ENCODE measurements at places on chromosomes 2 and 18.

GRCh38 chr2:43854671-43855070 is 15.9 kb downstream of the ABCG8 start:
- peak; percentile 28 for DNase-seq
- no peaks in the 10 kb centered on the region for H3K27me3 ChIP-seq
- no peak overlapping the region for H3K4me3 ChIP-seq
- peaks cover 3% of the 10 kb centered on the region for H3K4me1 ChIP-seq
- no peaks in the 10 kb centered on the region for H3K36me3 ChIP-seq

- DNase-seq = no peak
- H3K27me3 ChIP-seq = no peaks in the 10 kb centered on the region
- H3K4me1 ChIP-seq = no peaks in the 10 kb centered on the region
- H3K4me3 ChIP-seq = no peak overlapping the region
These were observed 744.3 kb upstream of the ACVR2A start for GRCh38 chr2:147100406-147101035.

DNA sequence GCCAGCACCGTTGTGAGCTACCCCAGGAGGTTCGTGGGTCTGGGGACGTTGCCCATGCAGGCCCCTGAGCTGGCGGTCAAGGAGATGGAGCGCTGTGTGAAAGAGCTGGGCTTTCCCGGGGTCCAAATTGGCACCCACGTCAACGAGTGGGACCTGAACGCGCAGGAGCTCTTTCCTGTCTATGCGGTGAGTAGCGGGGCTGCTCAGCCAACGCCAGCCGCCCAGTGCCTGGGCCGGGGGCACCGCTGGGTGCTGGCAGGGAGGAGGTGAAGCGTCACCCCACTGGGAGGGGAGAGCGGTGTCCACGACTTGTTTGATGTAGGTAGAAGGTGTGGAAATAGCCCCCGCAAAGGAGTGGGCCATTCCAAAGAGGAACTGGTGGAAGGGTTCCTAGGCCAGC is 25.0 kb downstream of the ACMSD start:
- H3K27ac ChIP-seq = no peak overlapping the region
- no peaks in the 10 kb centered on the region for H3K36me3 ChIP-seq
- no peak for DNase-seq
- H3K27me3 ChIP-seq = no peaks in the 10 kb centered on the region
- no peak overlapping the region for H3K4me3 ChIP-seq
- no peaks in the 10 kb centered on the region for H3K4me1 ChIP-seq

DNA sequence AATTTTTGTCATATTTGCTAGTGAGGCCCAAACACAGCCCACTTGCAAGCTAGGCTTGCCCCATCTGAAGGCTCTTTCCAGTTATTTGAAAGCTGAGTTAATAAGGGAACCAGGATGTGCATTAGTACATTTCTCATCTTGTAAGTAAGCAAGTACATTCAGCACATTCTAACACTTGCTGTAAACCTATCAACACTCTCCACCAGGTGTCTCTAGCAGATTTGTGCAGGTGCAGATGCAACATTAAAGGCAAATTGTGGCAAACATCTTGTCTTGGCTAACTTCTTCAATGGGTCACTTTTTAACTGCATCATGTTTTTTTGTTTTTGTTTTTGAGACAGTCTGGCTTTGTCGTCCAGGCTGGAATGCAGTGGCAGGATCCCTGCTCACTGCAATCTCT is 25.3 kb upstream of the MFSD6 start:
- H3K27me3 ChIP-seq = no peaks in the 10 kb centered on the region
- no peak for DNase-seq
- no peak overlapping the region for H3K4me3 ChIP-seq

GRCh38 chr2:157238296-157238695 is 19.2 kb upstream of the GALNT5 start:
- no peak for DNase-seq
- H3K4me3 ChIP-seq = no peak overlapping the region
- H3K27me3 ChIP-seq = no peaks in the 10 kb centered on the region
- H3K4me1 ChIP-seq = no peaks in the 10 kb centered on the region
- H3K27ac ChIP-seq = no peak overlapping the region

GRCh38 chr18:12844391-12844790 is 39.6 kb downstream of the PTPN2 start:
- no peak for DNase-seq
- H3K27ac ChIP-seq = no peak overlapping the region
- no peak overlapping the region for H3K4me3 ChIP-seq
- H3K36me3 ChIP-seq = no peaks in the 10 kb centered on the region
- H3K4me1 ChIP-seq = no peaks in the 10 kb centered on the region
- no peaks in the 10 kb centered on the region for H3K27me3 ChIP-seq

DNA sequence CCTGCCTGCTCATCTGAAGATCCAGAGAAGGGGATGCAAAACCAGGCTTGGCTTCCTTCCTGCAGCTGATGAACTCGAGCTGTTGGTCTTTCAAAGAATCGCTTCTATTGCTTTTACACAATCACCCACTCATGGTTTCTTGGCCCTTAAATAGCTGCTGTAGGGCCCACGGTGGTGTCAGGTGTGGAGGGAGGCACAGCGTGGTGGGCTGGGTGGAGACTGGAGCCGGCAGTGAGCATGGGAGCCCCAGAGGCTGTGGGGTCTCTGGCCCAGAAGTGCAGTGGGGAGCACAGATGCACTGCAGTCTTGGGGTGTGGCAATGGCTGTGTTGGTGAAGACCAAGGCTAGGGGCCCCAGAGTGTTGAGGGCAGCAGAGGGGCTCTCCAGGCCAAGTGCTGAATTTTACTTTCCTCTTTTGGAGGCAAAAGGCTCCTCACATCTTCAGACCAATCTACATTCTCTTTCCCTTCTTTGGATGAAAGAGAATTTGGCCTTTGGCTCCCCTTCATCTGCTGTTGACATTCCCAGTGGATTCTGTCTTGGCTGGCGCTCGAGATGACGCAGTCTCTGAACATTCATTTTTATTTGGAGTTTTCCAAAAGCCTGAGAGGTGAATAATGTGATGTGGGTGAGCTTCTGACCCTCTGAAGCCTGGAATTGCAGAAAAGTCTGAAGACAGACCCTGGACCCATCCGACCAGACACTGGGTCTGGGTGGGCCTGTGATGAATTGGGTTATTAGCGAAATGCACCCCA is 70.1 kb upstream of the ASB18 start:
- no peaks in the 10 kb centered on the region for H3K36me3 ChIP-seq
- H3K4me1 ChIP-seq = peaks cover 5% of the 10 kb centered on the region
- no peak for DNase-seq
- H3K27ac ChIP-seq = peak overlapping the region; percentile 52

DNA sequence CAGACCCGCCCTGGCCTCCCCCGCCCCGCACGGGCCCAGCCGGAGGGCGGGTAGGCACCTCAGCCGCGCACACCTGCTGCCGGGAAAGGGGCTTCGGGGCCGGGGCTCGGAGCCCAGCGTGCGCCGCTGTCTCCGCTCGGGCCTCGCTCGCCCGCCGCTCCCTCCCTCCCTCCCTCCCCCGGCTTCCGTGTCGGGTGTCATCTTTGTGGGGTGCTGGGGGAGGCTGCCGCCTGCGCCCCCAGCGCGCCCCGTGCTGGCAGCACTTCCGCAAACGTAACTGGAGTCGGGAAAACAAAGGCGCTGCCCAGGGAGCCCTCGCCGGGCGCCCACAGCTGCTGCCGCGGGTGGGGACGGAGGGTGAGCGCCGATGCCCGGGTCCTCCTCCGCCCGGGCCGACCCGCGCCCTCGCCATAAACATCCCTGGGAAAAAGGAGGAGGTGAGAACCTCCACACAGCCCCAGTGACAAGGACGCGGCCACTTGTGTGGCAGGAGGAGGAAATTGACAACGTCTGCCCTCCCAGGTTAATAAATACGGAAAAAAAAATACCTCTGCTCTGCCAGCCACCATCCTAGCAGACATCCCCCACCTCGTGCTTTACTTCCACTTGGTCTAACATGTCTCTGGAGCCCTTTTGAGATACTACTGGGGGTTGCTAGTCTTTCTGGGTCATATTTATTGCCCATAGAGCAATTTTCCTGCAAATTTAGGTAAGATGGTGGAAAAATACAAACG is 550 bp downstream of the MFSD6 start:
- H3K4me1 ChIP-seq = peaks cover 8% of the 10 kb centered on the region
- H3K27ac ChIP-seq = peak overlapping the region; percentile 50
- DNase-seq = peak; percentile 80
- H3K36me3 ChIP-seq = no peaks in the 10 kb centered on the region

GRCh38 chr2:75523313-75524275 is 37.1 kb downstream of the EVA1A start:
- no peak overlapping the region for H3K4me3 ChIP-seq
- H3K4me1 ChIP-seq = no peaks in the 10 kb centered on the region
- no peak for DNase-seq
- no peaks in the 10 kb centered on the region for H3K27me3 ChIP-seq
- H3K36me3 ChIP-seq = no peaks in the 10 kb centered on the region

DNA sequence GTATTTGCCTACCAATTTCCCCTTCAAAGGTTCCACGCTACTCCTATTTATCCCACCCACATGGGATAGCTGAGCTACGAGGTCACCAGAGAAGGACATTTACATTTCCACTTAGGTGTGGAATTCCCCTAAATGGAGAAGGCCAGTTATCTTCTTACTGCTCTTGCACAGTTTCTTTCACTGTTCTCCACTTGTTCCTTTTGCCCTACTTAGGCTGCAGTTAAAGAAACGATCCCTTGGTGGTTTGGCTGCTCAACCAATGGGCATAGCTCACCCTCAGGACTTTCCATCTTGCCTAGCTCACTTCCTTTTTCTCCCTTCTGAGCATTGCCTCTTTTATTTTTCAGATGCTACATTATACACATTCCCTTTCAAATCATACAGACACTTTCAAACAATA is 11.2 kb upstream of the NABP1 start:
- no peaks in the 10 kb centered on the region for H3K27me3 ChIP-seq
- no peak for DNase-seq
- H3K4me3 ChIP-seq = no peak overlapping the region

GRCh38 chr18:3500016-3500415 is 50.0 kb downstream of the TGIF1 start:
- H3K36me3 ChIP-seq = no peaks in the 10 kb centered on the region
- H3K27me3 ChIP-seq = no peaks in the 10 kb centered on the region
- no peak overlapping the region for H3K27ac ChIP-seq
- H3K4me1 ChIP-seq = no peaks in the 10 kb centered on the region
- no peak for DNase-seq

DNA sequence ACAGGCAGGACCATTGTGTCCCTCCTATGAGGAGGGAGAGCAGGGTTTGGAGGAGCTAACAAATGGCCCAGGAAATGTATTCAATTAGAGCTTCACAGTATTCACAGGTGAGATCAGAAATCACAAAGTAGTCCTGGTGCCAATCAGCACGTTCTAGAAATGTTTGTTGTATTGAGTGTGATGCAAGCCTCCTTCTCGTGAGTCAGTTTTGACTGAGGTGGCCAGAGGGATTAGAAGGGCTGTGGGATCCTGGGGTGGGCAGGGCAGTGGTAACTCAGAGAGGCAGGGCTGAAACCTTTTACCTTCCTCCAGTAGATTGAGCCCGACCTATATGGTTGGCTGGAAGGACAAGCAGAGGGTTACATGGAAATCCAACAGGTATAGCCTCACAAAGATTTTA is 95.0 kb downstream of the BOD1L2 start:
- no peak overlapping the region for H3K4me3 ChIP-seq
- no peaks in the 10 kb centered on the region for H3K27me3 ChIP-seq
- H3K36me3 ChIP-seq = no peaks in the 10 kb centered on the region
- H3K27ac ChIP-seq = no peak overlapping the region
- DNase-seq = no peak

DNA sequence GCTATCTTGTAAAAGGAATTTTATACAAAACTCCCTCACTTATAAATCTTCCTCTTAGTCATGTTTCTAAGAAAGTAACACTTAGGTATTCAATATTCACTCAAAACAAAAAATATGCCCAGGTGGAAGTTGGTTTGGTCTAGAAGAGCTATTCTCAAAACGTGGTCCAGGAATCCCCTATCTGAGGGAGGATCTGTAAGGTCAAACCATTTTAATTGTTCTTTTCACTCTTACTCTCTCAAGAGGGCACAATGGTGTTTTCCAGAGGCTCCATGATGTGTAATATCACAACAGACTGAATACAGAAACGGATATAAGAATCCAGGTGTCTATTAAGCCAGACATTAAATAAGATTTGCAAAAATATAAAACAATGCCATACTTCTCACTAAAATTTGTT is 9.9 kb downstream of the MOB1A start:
- H3K4me3 ChIP-seq = no peak overlapping the region
- H3K4me1 ChIP-seq = no peaks in the 10 kb centered on the region
- no peak overlapping the region for H3K27ac ChIP-seq
- H3K36me3 ChIP-seq = peaks cover 75% of the 10 kb centered on the region
- DNase-seq = no peak

DNA sequence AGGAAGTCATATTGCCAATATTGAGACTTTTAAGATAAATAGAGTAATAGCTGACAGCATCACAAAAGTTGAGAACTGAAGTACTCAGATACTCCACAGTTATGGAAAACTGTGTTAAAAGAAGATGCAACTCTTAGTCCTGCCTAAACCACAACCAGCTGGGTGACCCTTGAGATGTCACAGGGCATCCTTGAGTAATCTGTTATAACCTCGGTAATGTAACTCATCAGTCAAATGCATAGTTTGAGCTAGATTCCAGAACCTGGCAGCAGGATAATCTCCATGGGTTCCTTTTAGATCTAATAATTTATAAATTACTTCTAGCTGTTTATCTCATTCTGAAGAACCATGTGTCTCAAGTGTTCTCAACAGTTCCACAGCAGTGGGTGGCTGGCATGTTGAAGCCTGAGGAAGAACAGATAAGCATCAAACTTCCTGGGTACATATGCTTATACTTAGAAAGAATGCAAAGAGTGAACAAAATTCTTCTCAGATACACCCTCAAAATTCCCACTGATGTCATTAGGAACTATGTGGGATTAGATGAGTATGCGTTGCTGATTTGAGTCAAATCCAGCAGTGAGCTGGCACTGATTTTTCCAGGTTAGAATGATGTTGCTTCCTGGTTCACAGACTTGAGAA is 304.1 kb upstream of the ERBB4 start:
- no peak overlapping the region for H3K4me3 ChIP-seq
- no peak overlapping the region for H3K27ac ChIP-seq
- H3K36me3 ChIP-seq = no peaks in the 10 kb centered on the region
- H3K27me3 ChIP-seq = no peaks in the 10 kb centered on the region
- no peaks in the 10 kb centered on the region for H3K4me1 ChIP-seq

DNA sequence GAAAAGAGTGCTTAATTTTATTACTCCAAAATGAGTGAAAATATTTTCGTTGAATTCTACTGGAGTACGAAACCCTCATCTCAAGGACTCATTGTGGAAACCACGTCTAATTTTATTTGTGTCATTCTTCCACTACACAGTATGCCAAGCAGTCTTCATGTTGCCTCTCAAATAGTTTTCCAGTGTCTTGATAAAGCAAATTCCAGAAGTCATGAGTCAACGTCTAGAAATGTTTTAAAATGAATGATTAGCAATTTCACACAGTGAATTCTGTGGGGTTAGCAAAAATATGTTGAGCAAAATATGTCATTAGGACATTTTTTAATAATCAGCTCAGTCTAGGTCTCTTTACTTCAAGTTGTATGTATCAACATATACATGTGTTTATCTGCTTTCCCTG is 865.5 kb downstream of the DSC3 start:
- DNase-seq = no peak
- no peak overlapping the region for H3K4me3 ChIP-seq
- H3K27me3 ChIP-seq = no peaks in the 10 kb centered on the region
- H3K27ac ChIP-seq = no peak overlapping the region
- no peaks in the 10 kb centered on the region for H3K4me1 ChIP-seq
- H3K36me3 ChIP-seq = no peaks in the 10 kb centered on the region

GRCh38 chr2:69848186-69848790 is 18.8 kb downstream of the GMCL1 start:
- H3K4me3 ChIP-seq = no peak overlapping the region
- no peak overlapping the region for H3K27ac ChIP-seq
- no peak for DNase-seq
- H3K4me1 ChIP-seq = no peaks in the 10 kb centered on the region
- H3K36me3 ChIP-seq = peaks cover 24% of the 10 kb centered on the region

- no peak for DNase-seq
- H3K36me3 ChIP-seq = no peaks in the 10 kb centered on the region
- no peaks in the 10 kb centered on the region for H3K4me1 ChIP-seq
- H3K27me3 ChIP-seq = no peaks in the 10 kb centered on the region
- H3K4me3 ChIP-seq = no peak overlapping the region
These were observed 773.3 kb upstream of the SLC39A10 start for GRCh38 chr2:194883711-194884110.

Measured in ascending aorta (tissue), 2 donors.